ENCODE measurements at places on chromosomes 2 and 18. TPM values are rescaled to one million over a fixed set of nuclear protein-coding genes. Genes with fewer than 3 reads are reported as not detected.

The OTOS gene
- not detected for total RNA-seq

The OTOF gene
- total RNA-seq = 0.05 TPM

The BCS1L gene
- 26.1 TPM for total RNA-seq

The SCN2A gene
- total RNA-seq = 5.6 TPM

The AMER3 gene
- total RNA-seq = not detected

The PAX8 gene
- total RNA-seq = 0.65 TPM
